Activated naive CD4-positive, alpha-beta T cell treated with anti-CD3 and anti-CD28 coated beads for 36 hours (primary cell): ENCODE measurements at places on chromosomes 12 and 14.

GRCh38 chr14:91929700-91930099 is 17.8 kb downstream of the FBLN5 start:
- DNase-seq = no peak

GRCh38 chr12:91926848-91927247 is 218.8 kb downstream of the BTG1 start:
- no peak for DNase-seq

GRCh38 chr14:105006831-105007592 is 13.9 kb downstream of the CDCA4 start:
- no peak for DNase-seq

DNA sequence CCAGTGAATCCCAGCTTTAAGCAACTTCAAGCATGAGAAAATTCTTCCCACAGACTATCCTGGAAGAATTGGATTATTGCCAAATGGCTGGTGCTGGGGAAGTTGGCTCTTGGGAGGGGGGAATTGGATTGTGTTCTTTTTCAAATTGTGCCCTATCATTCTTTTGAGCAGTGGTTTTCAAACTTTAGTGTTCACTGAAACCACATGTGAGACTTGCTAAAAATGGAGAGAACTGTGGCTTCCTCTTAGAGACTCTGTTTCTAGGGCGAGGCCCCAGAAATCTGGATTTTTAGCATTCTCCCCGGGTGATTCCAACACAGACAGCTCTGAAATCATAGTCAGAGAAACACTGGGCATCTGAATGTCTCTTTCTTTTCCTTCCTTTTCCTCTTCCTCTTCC is 14.3 kb upstream of the OTUB2 start:
- no peak for DNase-seq

- DNase-seq = no peak
Measured at GRCh38 chr14:61498303-61498702, 176.9 kb downstream of the PRKCH start.

DNA sequence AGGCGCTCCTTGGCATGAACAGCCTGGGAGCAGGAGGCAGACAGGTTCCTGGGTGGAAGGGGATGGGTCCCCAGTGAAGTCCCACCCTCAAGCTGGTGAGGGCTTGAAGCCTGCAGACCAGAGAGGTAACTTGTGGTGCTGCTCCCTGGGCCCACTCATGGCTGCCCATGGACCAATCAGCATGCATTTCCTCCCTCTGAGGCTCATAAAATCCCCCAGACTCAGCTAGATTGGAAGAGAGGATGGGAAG is 50.2 kb downstream of the A2M start:
- DNase-seq = no peak

- DNase-seq = no peak
Measured at GRCh38 chr14:68757618-68758081, 35.2 kb downstream of the ZFP36L1 start.

DNA sequence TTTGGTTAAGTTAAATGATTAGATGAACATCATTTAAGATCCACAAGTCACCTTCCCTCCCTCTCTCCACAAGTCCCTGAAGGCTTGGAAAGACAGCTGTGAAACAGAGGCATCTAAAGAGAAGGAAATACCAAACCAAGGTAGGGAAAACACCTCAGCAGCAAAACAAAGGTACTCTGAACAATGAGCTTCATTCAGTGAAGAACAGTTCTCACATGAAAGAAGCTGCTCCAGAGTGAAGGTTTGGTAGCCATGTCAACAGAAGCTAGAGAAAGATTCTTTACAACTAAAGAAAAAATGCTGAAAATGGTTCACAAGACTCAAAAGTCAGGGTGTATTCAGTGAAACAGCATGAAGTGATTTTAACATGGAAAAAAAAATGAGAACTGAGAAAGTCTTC is 69.4 kb downstream of the FGD6 start:
- DNase-seq = no peak

- no peak for DNase-seq
Measured at GRCh38 chr12:78651755-78652154, 212.8 kb upstream of the SYT1 start.

GRCh38 chr12:55978393-55978792 is 4.5 kb downstream of the RAB5B start:
- no peak for DNase-seq

- no peak for DNase-seq
Measured at GRCh38 chr12:113333418-113333750, 1.5 kb downstream of the SLC8B1 start.

- DNase-seq = no peak
Measured at GRCh38 chr12:89988188-89988915, 279.7 kb upstream of the ATP2B1 start.
